ENCODE measurements at places on chromosomes 7 and 10. TPM values are rescaled to one million over a fixed set of nuclear protein-coding genes. Genes with fewer than 3 reads are reported as not detected.

PDE1C gene
- 0.29 TPM for total RNA-seq

GIMAP6 gene
- not detected for total RNA-seq

OR2A5 gene
- not detected for total RNA-seq

GRCh38 chr10:72267381-72267780 is 6.3 kb upstream of the DDIT4 start:
- H3K27ac ChIP-seq = peak overlapping the region; percentile 53
- H3K36me3 ChIP-seq = no peaks in the 10 kb centered on the region
- H3K27me3 ChIP-seq = no peaks in the 10 kb centered on the region

PTF1A gene
- not detected for total RNA-seq

DNA sequence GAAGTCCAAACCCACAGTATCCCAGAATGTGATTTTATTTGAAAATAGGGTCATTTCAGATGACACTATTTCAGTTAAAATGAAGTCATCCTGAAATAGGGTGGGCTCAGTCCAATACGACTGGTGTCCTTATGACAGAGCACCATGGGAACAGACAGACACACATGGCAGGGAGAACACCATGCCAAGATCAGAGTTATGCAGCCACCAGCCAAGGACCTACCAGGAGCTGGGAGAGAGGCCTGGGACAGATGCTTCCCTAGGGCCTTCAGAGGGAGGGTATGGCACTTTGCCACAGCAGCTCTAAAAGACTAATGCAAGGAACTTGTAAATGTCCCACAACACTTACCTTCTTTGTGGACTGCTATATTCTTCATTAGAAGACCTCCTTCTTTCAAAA is 226.5 kb downstream of the NEBL start:
- H3K4me1 ChIP-seq = peaks cover 5% of the 10 kb centered on the region
- H3K27ac ChIP-seq = no peak overlapping the region
- H3K4me3 ChIP-seq = no peak overlapping the region
- no peaks in the 10 kb centered on the region for H3K36me3 ChIP-seq
- no peaks in the 10 kb centered on the region for H3K27me3 ChIP-seq
- DNase-seq = no peak

GRCh38 chr10:69825604-69826003 is 23.9 kb downstream of the COL13A1 start:
- H3K36me3 ChIP-seq = no peaks in the 10 kb centered on the region
- H3K4me3 ChIP-seq = no peak overlapping the region
- no peaks in the 10 kb centered on the region for H3K27me3 ChIP-seq
- H3K4me1 ChIP-seq = no peaks in the 10 kb centered on the region
- no peak for DNase-seq

GRCh38 chr10:30029164-30029871 is 30.1 kb downstream of the JCAD start:
- no peak overlapping the region for H3K4me3 ChIP-seq
- H3K27ac ChIP-seq = peak overlapping the region; percentile 76
- peaks cover 74% of the 10 kb centered on the region for H3K36me3 ChIP-seq
- DNase-seq = no peak

ACSL5 gene
- not detected for total RNA-seq

GHRHR gene
- total RNA-seq = 1.9 TPM

DNA sequence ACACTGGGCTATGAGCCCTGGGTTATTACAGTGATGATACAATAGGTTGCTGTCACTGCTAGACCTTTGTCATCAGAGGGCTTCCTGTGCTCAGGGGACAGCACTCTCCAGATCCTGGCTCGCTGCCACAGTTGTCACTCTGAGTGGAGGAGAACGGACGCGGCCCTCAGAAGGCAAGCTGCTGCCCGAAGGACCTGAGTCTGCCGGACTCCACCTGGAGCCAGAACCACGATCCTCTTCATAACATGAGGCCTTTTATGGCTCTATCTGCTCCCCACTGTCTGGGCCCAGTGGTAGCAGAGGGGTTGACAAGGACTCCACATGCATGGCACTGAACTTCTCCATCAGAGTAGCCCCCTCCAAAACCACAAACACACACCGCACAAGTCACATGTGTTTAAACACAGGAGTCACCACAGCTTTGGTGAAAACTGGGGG is 94.7 kb upstream of the EFCAB10 start:
- no peak overlapping the region for H3K4me3 ChIP-seq
- peaks cover 4% of the 10 kb centered on the region for H3K36me3 ChIP-seq
- H3K27me3 ChIP-seq = no peaks in the 10 kb centered on the region
- H3K27ac ChIP-seq = no peak overlapping the region
- H3K4me1 ChIP-seq = peaks cover 27% of the 10 kb centered on the region
- DNase-seq = no peak

- peak; percentile 51 for DNase-seq
- H3K4me1 ChIP-seq = no peaks in the 10 kb centered on the region
- no peak overlapping the region for H3K4me3 ChIP-seq
- no peaks in the 10 kb centered on the region for H3K36me3 ChIP-seq
- no peak overlapping the region for H3K27ac ChIP-seq
Observed at GRCh38 chr7:4361774-4362173, 320.3 kb upstream of the FOXK1 start.

DNA sequence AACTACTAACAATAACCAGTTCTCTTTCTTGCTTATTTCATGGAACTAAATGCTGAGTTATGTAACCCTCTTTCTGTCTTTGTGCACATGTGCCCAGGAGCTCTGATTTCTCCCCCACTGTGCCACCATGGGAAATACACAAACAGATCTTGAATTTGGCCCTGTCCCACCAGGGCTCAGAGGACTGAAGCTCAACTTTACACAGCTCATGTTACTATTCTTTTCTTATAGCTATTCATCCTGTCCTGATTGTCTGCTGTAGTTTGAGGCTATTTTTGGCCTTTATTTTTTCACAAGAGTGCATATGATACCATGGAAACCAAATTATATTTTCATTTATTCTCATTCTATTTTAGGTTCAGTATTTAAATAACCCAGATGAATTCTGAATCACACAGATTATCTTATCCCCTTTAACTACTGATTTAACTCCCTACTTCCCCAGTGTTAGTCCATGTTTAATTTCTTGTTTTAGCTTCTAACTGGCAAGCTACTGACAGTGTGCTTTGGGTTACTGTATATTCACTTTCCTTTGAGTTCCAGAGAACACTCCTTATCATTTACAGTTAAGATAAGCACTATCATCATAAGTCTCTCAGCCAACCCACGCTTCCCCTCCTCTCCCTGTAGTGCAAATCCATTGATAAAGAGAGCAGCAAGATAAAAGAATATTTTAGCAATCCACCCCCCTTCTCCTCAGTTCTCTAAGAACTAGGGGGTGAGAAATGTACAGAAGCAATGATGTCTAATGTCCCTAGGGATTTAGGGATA is 71.8 kb upstream of the GSDME start:
- peaks cover 5% of the 10 kb centered on the region for H3K4me1 ChIP-seq
- no peaks in the 10 kb centered on the region for H3K36me3 ChIP-seq
- H3K27ac ChIP-seq = no peak overlapping the region
- peak overlapping the region; percentile 53 for H3K4me3 ChIP-seq
- peaks cover 32% of the 10 kb centered on the region for H3K27me3 ChIP-seq

DNA sequence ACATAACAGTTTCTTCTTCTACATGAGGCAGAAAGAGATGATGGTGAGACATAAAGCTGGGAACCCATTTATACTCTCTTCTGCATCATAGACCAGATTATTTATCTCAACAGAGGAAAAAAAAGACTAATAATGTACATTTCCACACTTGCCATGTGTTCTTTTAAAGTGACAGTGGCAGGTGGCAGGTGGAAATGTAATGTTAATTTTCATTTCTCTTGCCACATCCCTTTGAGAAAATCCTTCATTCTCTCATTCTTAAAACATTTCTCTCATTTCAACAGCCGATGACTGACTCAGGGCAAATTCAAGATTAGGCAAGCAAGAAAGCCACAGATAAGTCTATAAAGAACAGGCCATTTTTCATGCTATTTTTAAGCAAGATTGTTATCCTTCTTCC is 635.6 kb upstream of the SORCS1 start:
- H3K4me3 ChIP-seq = no peak overlapping the region
- no peak overlapping the region for H3K27ac ChIP-seq
- no peak for DNase-seq
- H3K36me3 ChIP-seq = no peaks in the 10 kb centered on the region
- no peaks in the 10 kb centered on the region for H3K4me1 ChIP-seq

- H3K4me1 ChIP-seq = no peaks in the 10 kb centered on the region
- H3K27me3 ChIP-seq = no peaks in the 10 kb centered on the region
- H3K36me3 ChIP-seq = no peaks in the 10 kb centered on the region
Observed at GRCh38 chr7:54345746-54346145, 196.4 kb upstream of the VSTM2A start.

DNA sequence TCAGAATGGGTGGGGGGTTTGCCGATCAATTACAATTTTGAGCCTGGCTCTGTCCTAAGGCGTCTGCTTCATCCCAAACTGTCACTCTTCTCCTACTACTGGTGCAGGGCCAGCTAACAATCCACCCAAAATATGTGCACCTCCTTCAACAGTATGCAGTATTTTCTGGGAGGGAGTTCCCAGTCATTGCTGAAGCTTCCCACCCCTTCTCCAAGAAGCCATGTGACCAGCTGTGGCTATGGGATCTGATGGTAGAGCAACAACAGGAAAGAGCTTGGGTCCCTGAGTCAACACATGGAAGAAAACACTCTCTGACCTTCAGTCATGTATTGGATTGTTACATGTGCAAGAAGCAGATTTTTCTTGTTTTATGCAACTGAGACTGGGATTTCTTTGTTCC is 185.7 kb upstream of the GHITM start:
- no peak overlapping the region for H3K4me3 ChIP-seq
- DNase-seq = no peak
- no peaks in the 10 kb centered on the region for H3K27me3 ChIP-seq

AMPH gene
- total RNA-seq = 5.5 TPM

- no peaks in the 10 kb centered on the region for H3K36me3 ChIP-seq
- no peaks in the 10 kb centered on the region for H3K4me1 ChIP-seq
- H3K27ac ChIP-seq = no peak overlapping the region
- no peak overlapping the region for H3K4me3 ChIP-seq
- no peaks in the 10 kb centered on the region for H3K27me3 ChIP-seq
Observed at GRCh38 chr10:16182688-16183087, 254.1 kb upstream of the PTER start.

- no peaks in the 10 kb centered on the region for H3K36me3 ChIP-seq
- H3K27me3 ChIP-seq = no peaks in the 10 kb centered on the region
- no peak overlapping the region for H3K4me3 ChIP-seq
- no peaks in the 10 kb centered on the region for H3K4me1 ChIP-seq
- DNase-seq = no peak
Observed at GRCh38 chr7:31254926-31255325, 85.6 kb downstream of the NEUROD6 start.

DNA sequence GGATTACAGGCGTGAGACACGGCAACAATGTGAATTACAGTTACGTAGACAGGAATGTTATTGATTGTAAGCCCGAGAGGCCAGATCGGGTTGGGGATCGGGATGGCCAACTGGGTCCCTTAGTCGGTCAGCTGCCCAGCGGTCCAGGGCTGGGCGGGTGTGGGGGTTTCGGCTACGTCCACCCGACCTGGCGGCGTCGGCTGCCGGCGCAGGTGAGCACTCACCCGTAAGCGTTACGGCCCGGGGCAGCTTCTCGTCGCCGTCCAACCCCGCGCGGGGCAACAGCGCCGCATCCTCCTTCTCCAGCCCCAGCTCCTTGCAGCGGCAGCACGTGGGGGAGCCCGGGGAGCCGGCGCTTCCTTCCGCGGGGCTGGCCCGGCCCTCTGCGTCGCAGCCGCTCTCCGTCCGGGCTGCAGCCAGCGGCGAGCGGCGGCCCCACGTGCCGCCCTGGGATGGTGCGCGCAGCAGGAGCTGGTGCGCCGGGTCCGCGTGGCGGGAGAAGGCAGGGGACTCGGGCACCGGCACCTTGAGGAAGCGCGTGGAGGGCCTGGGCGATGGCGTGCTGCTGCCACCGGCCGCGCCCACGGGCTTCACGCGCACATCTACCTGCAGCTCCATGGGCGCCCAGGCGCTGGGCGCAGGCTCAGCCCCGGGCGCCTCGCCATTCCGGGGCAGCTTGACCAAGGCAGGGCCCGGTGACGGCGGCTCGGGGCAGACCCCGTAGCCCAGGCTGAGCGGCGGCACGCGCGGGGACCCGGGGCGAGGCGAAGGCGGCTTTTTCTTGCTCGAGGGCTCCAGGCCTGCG is 609 bp downstream of the KLRG2 start:
- H3K36me3 ChIP-seq = no peaks in the 10 kb centered on the region
- no peaks in the 10 kb centered on the region for H3K4me1 ChIP-seq
- H3K4me3 ChIP-seq = peak overlapping the region; percentile 73
- peaks cover 39% of the 10 kb centered on the region for H3K27me3 ChIP-seq
- H3K27ac ChIP-seq = no peak overlapping the region

GRCh38 chr10:135132-135600 is at the start of gene ZMYND11:
Gene ZMYND11 (plus strand): TSS chr10:135455. CDS start chr10:180013, 44,558 bp downstream.
- peak within 1 kb of the TSS; percentile 82 for H3K27ac ChIP-seq
- H3K27me3 ChIP-seq = peaks cover 39% of the 10 kb centered on the region
- peak; percentile 81 for DNase-seq
- no peaks in the 10 kb centered on the region for H3K4me1 ChIP-seq

GRCh38 chr10:44413416-44413815 is 28.5 kb upstream of the CXCL12 start:
- H3K27me3 ChIP-seq = no peaks in the 10 kb centered on the region
- no peak overlapping the region for H3K4me3 ChIP-seq
- no peaks in the 10 kb centered on the region for H3K36me3 ChIP-seq
- no peak for DNase-seq
- no peaks in the 10 kb centered on the region for H3K4me1 ChIP-seq

GRCh38 chr10:49484486-49485235 is 54.3 kb downstream of the ERCC6 start:
- no peak overlapping the region for H3K27ac ChIP-seq
- H3K4me1 ChIP-seq = no peaks in the 10 kb centered on the region
- DNase-seq = no peak
- no peaks in the 10 kb centered on the region for H3K36me3 ChIP-seq
- no peak overlapping the region for H3K4me3 ChIP-seq

- no peaks in the 10 kb centered on the region for H3K4me1 ChIP-seq
- DNase-seq = no peak
- H3K4me3 ChIP-seq = no peak overlapping the region
- H3K36me3 ChIP-seq = no peaks in the 10 kb centered on the region
Observed at GRCh38 chr7:81790686-81791085, 20.8 kb upstream of the HGF start.

- no peak overlapping the region for H3K27ac ChIP-seq
- H3K27me3 ChIP-seq = no peaks in the 10 kb centered on the region
- no peak overlapping the region for H3K4me3 ChIP-seq
- no peaks in the 10 kb centered on the region for H3K36me3 ChIP-seq
Observed at GRCh38 chr10:725786-726185, 36.3 kb upstream of the DIP2C start.

NANOS1 gene
- 0.90 TPM for total RNA-seq

HHEX gene
- 120 TPM for total RNA-seq

Data from endodermal cell (in vitro differentiated cells).